ENCODE measurements at places on chromosomes 16 and 17.

DNA sequence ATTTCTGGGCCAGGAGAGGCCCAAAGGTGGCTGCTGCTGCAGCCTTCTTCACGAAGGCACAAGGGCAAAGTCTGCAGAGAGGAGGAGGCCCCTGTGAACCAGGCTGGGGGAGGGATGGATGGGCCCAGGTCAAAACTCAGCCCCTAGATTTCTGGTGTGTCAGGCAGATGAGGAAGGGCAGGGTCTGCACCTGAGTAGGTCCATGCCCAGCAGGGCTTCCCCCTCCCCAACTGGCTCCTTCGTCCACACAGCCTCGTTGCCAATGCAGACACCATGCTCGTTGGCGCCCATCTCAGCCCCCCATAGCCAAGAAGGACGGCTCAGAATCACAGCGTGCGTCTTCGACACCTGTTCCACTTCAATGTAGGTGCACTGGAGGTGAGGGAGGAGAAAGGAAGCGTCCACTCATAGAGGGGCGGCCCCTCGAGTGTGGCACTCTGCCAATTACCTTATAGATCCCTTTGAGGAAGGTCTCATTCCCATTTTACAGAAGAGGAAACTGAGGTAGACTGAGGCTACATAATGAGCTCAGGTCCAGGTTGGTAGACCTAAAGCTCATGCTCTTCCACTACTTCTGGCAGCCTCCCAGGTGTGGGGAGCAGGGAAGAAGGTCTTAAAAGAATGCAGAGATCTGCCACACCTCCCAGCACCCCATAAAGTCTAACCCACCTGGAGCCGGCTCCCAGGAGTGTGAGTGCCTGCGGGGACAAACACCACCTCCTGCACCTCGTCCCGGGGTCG lies 902 bp downstream of the SCRN2 start:
- DNase-seq: no peak

GRCh38 chr17:31798205-31798724 lies 60.8 kb downstream of the COPRS start:
- DNase-seq: no peak

DNA sequence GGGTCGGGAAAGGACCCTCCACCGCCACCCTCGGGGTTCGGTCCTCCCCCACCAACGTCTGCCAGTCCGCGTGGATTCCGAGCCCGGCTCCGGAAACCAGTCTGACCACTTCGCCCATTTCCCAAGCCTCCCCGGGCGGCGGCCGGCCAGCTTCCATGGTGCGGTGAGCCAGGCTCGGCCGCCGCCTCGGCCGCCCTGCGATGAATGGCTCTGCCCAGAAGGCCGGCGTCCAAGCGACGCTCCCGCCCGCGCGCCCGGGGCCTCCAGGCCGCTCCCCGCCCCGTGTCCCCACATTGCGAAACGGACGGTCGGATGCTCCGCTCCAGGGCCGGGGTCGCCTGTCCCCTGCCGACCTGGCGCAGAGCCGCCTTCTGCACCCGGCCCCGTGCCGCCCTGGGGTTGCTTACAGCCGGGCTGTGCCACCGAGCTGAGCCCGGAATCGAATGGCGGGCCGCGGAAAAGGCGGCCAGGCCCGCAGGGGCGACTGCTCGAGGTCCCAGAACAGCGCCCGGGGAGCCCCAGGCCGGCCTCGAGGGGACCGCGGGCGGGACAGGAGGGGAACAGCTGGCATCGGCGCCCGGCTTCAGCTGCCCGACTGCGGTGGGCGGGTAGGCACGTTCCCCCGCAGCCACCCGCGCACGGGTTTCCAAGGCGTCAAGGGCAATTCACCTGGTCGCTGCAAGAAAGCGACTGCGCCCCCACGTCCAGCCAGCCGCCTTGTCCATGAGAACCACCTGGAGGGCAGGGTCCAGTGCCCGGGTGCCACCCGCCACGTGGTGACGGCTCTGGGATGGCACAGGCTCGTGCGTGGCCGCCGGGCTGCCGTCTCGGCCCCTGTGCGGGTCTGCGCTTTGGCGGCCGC lies 18.3 kb upstream of the CBX8 start:
- DNase-seq: no peak

GRCh38 chr16:28572696-28573510 lies 19.2 kb downstream of the SGF29 start:
- no peak for DNase-seq

DNA sequence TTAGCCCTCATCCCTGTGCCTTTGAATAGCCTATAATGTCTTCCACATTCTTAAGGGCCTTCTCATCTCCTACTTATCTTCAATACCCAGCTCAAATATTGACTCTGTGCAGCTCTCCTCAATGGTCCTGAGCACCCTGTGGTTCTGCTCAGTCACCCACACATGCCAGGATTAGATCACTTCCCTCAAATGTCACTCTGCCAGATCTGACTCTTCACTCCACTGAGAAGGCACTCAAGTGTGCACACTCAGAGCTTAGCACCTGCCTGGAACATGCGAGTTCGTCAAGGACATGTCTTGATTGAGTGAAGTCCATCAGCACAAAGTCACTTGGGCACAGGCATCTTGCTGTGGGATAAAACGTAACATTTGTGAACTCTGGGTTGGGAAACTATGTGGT lies 404.8 kb downstream of the CDH13 start:
- no peak for DNase-seq

GRCh38 chr17:13297183-13297582 lies 279.4 kb upstream of the ELAC2 start:
- no peak for DNase-seq

- no peak for DNase-seq
Observed at GRCh38 chr16:548586-548985, 11.6 kb upstream of the PRR35 start.

- DNase-seq: no peak
Observed at GRCh38 chr16:76653390-76654026, 376.3 kb downstream of the CNTNAP4 start.

DNA sequence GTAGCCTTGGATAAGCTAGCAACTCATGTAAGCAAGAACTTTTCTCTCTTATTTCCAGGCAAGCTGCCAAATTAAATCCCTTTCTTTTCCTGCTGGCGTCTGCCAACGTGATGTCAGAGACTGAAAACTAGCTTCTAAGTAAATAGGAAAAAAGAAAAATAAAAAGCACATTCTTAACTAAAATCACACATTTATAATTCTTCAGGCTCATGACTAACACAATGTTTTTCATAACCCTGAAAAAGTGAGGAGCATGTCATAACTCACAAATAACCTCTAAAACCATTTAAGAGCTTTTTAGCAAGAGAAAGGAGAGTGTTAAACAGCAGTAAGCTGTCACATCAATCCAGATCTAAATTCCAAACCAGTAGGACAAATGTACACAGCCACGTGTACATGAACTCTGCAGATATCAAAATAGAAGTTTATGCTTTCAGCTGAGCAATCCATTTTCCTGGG lies 110.0 kb downstream of the N4BP1 start:
- DNase-seq: no peak

- no peak for DNase-seq
Observed at GRCh38 chr17:9924735-9925191, 19.7 kb upstream of the RCVRN start.

GRCh38 chr16:55615071-55615470 lies 40.7 kb upstream of the SLC6A2 start:
- DNase-seq: no peak

DNA sequence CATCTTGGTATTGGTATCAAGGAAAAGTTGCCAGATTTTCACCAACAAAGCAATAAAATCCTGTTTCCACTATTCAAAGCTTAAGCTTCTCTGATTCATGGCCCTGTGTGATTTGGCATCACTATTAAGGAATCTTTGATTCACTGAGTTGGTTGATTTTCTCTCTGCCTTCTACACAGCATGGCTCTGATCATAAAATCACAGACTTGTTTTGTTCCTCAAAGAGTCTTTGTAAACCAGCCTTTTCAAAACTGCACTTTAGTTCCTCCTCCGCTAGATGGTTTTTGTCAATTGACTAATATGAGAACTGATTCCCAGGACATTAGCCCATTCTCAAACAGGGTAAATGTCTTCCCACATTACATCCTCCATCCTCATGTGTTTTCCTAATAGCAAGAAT lies 197.6 kb downstream of the DNAH9 start:
- no peak for DNase-seq

- no peak for DNase-seq
Observed at GRCh38 chr16:2464333-2464732, 4.4 kb downstream of the TEDC2 start.

GRCh38 chr16:87345726-87346424 lies 28.7 kb upstream of the C16orf95 start:
- no peak for DNase-seq

- no peak for DNase-seq
Observed at GRCh38 chr17:57355090-57355859, 99.0 kb downstream of the MSI2 start.

DNA sequence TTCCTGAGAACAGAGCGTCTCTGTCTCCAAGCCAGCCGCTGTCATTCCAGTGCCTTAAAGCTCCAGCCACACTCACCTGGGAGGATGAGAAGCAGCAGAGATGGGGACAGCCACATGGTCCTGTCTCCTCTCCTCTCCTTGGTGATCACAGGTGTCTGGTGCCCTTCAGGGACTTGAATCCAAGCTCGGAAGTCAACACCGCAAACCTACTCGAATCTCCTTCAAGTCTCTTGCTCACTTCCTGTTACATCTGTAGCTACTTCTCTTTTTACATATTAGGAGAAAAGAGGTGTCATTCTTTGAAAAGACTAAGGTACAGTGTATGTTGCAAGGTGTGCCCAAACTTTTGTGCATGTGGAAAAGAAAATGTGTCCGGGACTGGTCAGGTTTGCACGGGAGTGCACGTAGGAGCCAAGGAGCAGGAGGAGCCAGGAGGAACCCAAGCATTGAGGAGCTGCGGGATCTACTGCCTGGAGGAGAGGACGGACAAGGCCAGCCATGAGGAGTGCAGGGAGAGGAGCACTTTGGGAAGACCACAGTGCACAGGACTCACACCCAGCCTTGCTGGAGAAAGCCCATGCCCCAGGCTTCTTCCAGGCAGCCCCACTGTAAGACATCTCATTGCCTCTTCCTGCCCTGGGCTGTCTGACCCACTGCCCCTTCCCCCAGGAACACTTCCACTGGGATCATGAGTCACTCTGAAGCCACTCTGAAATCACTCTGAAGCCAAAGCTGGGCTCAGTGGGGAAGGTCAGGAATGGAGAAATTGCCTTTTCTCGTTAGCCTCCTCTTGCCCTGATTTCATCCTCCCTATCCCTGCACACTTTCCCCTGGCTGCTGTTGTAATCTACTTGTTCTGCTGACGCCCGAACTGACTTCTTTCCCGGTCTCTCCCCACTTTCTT lies at the start of gene CD300LD:
Gene CD300LD, minus strand, starts transcription at position 197 of the 904 bp plus-strand sequence. Its CDS starts 81 bp downstream, at position 116.
- no peak for DNase-seq

DNA sequence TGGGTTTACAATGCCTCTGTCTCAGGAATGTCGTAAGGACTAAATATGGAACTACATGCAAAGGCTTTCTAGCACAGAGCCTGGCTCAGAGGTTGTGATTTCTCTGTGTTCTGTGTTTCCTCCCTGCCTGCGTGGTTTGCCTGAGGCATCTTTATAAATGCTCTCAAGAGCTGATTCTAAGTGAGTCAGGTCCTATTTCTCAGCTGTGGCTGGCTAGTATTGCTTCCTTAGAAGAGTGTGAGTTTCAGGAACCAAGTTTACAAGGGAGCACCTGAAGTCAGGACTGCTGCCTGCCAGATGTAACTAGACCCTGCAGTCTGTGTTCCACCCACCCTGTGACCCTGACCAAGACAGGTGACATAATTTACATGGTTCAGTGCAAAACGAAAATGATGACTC lies 8.0 kb upstream of the CCL1 start:
- no peak for DNase-seq

DNA sequence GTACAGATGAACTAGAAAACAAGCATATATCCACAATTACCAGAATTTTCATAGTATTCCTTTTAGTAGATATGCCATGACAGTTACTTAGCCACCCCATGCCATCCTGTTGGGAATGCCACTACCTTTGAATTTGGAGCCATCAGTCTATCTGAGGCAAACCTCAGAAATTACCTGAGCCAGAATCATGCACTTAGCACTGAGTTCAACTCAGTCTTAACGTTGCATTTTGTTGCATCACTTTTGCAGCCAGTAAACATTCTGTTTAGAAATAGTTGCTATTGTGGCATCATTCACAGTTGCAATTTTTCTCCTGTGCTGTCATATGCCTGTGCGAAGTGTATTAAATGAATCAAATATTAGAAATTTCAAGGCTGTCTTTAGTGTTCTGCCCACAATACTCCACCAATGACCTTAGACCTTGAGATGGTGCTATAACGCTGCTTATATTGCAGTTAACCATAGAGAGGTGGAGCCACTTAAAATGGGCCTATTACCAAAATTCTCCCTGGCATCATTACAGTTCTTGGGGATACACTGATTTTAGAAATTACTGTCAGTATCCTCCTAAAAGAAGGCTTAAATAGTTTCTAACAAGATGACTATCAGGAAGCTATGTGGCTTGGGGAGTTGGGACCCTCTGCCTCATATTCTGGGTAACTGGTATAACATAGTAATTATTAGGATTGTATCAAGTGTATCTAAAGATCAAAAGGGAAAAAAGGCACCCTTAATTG lies 11.1 kb downstream of the PTRH2 start:
- DNase-seq: no peak

GRCh38 chr17:45227101-45227925 lies 5.6 kb downstream of the FMNL1 start:
- DNase-seq: no peak

DNA sequence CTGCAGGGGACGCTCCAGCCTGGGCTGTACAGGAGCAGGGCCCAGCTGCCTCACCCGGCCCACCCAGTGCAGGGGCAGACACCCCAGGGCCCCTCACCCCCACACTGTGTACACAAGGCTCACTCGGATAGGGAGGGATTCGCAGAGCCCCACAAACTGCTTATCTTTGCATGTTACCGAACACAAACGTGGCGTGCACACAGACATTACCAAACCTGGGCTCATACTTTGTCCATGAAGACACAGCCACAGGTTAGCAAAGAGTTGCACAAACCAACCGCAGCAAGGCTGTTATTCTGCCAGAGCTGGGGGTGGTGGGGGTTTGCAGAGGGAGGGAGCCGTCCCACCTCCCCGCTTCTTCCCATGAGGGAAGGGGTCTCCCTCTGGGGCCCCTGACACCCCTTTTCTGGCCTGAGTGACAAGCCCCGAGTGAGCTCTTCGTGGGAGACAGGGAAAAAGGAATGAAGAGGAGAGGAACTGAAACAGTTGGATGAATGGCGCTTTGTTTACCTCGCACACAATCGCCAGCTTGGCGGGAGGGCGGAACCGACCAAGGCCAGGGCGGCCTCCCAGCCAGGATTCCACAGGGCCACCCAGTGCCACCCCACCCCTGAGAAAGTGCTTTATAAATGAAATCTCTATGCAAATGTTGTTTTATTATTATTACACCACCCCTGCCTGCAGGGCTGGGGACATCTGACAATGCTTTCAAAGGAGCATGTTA lies 434 bp upstream of the CPSF4L start:
- DNase-seq: no peak

DNA sequence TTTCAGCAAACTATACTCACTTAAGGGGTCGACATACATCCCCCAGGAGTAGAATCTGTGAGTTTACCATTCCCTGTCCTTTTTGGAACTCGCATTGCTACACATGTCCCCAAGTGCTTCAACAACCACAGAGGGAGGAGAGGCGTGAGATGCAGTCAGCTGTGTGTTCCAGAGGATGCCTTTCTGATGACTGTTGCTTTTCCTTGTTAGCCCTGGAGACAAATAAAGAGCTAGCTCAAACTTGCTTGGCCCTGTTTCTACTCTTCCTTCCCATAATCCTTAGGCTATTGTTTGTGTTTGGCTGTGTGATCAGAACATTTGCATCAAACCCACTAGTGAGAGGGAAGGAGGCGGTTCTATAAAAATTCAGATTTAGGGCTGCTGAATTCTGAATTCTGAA lies 264.0 kb downstream of the ENGASE start:
- DNase-seq: no peak

Measured in gastrocnemius medialis (tissue), 4 donors.